ENCODE measurements at places on chromosomes 12 and 14.
A peak's percentile ranks its signal among the peaks of the same experiment; 100 is the strongest.

- no peak for DNase-seq
These were observed 1241.4 kb upstream of the TMEM132C start for GRCh38 chr12:127025545-127025944.

DNA sequence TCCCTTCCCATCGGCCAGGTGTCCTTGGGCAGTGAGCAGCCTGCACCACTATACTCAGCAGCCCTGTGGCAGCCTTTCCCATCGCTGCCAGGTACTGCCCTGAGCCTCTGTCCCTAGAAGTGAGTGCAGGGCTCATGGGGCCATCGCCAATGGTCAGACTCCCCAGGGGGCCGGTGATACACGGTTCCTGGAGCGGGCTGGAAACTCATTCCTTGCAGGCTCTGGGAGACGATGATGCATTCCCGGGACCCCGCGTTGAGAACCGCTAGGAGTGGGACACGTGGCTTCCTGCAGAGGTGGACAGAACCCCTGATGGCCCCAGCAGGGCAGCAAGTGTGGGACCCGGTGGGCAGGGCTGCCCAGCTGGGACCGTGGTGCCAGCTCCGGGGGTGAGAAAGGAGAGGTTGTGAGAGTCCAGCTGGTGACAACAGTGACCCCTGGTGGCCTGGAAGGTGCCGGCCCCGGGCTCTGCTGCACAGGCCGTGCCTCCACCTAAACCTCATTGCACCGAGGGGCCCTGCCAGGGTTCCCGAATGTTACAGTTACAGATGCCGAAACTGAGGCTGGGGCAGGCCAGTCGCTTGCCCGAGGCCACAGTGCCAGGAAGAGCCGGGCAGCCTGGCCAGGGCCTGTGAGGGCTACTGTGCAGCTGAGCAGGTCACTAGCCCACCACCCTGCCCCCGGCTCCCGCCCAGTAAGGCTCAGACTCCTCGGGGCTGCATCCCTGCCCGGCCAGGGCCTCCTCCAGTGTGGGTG, 33.8 kb downstream of the FBRSL1 start:
- peak; percentile 73 for DNase-seq

DNA sequence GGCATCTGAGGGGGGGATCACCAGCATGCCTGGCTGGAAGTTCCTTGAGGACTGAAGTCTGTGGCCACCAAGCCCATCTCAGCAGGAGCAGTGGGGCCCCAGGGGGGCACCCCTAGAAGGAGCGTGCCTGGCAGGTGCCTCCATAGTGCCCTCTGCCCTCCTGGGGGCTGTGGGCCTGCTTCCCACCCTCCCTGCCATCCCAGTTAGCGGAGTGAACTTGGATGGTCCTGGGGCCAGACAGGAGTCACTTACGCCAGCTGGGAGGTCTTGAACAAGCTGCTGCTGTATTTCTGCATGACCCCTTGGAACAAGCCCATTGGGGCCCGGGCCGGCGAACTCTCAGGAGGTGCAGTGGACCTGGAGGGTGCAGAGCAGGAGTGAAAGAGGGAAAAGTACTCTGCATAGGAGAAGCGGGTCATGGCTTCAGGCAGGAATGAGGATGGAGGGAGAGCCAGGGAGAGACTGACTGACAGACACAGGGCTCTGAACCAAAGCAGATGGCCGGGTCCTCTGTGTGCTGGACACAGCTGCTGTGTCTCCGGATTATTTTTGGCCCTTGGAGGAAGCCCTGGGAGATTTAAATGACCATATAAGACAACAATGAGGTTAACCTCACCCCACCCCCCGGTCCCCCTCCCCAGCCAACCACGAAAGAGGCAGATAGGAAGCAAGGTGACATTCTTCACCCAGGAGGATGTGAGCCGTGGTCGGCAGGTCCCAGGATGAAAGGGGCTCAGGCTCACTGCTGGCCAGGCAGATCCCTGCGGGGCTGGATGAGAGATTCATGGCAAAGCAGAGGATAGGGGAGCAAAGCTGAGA, 19.6 kb downstream of the ASB2 start:
- no peak for DNase-seq

- no peak for DNase-seq
These were observed at the start of gene ASIC1 for GRCh38 chr12:50057000-50057841. Gene ASIC1 (plus strand): TSS chr12:50057596. CDS start chr12:50058767, 1,171 bp downstream.

- DNase-seq: no peak
These were observed 3.8 kb upstream of the KRT85 start for GRCh38 chr12:52370926-52371608.

- DNase-seq: no peak
These were observed 173.5 kb upstream of the DYRK2 start for GRCh38 chr12:67474934-67475620.

DNA sequence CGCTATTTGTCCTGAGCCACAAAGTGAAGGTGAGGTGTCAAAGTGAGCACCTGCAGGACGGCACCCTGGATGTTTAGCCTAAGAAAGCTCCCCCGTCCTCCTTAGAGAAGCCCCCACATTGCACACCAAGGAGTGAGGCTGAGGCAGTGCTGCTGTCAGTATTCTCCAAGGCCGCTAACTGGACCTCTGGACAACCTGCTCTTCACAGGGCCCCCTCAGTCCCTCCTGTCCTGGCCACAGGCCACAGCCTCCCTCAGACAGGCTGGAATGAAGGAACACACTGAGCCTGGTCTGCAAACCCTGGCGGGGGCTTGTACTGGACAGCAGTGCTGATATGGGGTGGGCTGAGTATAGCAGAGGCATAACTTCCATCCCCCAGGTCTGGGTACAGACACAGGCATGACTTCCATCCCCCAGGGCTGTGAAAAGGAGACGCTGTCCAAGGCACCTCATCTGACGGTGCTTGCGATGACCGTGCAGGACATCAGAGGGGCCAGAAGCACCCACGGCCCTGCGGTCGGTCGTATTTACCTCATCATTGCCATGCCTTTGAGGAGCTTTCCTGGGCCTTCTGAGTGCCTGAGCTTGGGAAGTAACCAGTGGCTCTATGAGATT, 82.4 kb upstream of the DIO3 start:
- DNase-seq: no peak

DNA sequence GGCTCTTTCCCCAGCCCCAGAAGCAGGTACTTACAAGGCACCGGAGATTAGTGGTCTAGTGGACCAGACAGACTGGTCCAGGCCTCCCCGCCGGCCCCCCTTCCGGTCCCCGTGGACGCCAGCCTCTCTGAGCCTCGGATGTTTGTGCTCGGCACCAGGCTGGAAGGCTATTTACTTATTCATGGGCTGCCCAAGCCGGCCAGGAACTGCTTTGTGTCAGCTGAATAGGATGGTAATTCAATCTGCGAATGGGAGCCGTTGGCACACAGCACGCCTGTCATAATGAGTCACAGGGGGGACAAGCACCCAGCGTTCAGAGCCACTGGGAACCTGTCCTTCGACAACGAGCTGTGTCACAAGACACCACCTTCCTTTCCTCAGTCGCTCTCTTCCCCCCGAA, 82.3 kb downstream of the RIMBP2 start:
- DNase-seq: no peak

GRCh38 chr14:24401810-24402702, 3.3 kb downstream of the NYNRIN start:
- no peak for DNase-seq

DNA sequence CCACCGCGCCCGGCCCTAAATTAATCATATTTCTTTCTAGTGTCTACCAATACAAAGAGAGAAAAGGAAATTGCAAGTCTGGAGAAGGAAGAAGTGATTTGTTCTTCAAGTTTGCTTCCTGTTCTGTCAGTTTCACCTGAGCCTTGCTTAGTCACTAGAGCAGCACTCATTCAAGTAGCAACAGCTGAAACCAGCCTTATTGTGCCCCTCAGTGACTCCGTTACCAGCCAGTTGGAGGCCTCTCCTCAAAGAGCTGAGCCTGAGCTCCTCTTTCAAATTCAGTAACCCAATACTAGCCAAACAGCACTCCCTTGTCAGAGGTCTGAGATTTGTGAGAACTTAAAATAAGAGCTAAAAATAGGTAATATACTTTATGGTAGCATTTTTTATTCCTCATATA, 17.4 kb downstream of the PAWR start:
- no peak for DNase-seq

DNA sequence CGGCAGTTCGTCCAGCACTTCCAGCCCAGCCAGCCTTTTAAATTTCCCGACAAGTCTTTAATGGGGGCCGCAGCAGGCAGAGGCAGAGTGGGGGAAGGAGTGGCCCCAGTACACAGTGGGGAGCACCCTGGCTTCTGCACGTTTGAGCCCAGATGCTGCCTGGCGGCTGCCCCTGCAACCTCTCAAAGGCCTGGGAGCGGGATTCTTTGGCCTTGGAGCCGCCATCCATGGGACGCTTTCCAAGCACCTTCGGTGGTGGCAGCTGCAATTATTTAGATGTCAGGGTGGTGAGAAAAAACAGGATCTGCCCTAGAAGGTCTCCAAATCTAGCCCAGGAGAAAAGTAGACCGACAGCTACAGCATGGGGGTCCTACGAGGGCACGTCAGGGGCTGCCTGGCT, 46.0 kb downstream of the FAM222A start:
- no peak for DNase-seq

Measured in NAMALWA (cell line).